IMR-90 (cell line): ENCODE measurements at places on chromosomes 1 and 21.

DNA sequence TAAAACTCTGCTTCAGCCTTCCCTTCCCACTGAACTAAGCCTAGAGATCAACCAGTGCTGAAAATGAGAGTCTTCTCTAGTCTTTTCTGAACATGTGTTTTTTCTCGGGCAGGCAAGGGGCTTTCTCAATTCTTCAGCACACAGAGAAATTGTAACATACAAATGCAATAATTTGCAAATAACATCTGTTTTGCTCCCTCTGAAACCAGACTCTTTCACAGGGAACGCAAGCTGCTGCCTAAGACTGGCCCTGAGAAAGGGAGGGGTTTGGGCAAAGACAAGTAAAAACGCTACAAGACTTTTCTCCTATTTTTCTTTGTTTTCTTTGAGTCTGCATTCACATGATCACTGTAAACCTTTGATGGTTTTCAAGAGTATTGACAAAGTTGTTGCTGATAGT, 39.6 kb upstream of the VN1R5 start:
- H3K4me3 ChIP-seq, result no peak overlapping the region
- no peaks in the 10 kb centered on the region for H3K36me3 ChIP-seq
- no peaks in the 10 kb centered on the region for H3K4me1 ChIP-seq
- H3K27ac ChIP-seq, result no peak overlapping the region
- no peaks in the 10 kb centered on the region for H3K27me3 ChIP-seq

DNA sequence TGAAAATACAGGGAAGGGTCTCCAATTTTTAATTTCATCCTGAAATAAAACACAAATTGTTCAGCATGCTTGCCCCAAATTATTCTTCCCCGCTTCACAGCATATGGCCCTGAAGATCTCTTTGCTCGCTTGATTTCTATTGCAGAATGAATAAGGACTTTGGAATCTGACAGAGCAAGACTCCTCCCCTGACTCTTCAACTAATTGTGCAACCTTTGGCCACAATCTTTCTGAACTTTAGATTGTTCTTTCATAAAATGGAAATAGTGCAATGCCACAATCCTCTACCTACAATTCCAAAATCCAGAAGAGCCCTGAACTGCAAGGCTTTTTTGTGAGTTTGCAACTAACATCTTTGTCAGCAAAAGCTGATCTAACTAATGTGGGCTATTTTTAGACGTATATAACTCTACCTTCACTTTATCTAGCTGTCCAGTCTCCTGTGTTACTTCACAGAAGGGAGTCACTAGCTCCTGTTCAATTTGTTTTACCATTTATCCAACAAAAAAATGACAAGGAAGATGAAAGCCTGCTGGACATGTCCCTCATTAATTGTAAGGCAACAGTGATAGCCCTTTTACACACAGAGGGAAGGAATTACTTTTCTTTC, 13.4 kb downstream of the RNASEL start:
- no peak overlapping the region for H3K27ac ChIP-seq
- H3K4me3 ChIP-seq, result no peak overlapping the region
- no peaks in the 10 kb centered on the region for H3K27me3 ChIP-seq
- peaks cover 13% of the 10 kb centered on the region for H3K36me3 ChIP-seq
- DNase-seq, result peak; percentile 55
- H3K4me1 ChIP-seq, result 0 out of 2 replicates have a peak, but pooled peaks cover 1% of the 10 kb centered on the region

DNA sequence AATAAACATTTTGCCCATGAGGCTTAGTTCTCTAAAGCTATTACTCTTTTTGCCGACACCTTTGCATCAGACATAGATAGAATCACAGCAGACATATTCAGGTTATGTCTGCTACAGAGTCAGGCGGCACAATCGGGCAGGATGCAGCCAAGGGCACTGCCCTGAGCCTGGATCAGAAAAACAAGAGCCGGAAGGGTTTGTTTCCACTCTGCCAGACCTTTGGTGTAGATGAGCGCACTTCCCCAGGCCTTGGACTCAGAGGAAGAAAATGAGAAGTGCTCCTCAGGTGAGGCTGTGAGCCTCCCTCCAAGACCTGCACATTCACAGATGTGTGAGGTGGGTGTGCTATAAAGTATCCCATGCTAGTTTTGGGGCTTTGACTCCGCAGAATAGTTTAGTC, 43.7 kb downstream of the GNG12 start:
- H3K4me1 ChIP-seq, result peaks cover 36% of the 10 kb centered on the region
- H3K36me3 ChIP-seq, result no peaks in the 10 kb centered on the region
- H3K27me3 ChIP-seq, result no peaks in the 10 kb centered on the region
- no peak overlapping the region for H3K27ac ChIP-seq
- H3K4me3 ChIP-seq, result no peak overlapping the region

DNA sequence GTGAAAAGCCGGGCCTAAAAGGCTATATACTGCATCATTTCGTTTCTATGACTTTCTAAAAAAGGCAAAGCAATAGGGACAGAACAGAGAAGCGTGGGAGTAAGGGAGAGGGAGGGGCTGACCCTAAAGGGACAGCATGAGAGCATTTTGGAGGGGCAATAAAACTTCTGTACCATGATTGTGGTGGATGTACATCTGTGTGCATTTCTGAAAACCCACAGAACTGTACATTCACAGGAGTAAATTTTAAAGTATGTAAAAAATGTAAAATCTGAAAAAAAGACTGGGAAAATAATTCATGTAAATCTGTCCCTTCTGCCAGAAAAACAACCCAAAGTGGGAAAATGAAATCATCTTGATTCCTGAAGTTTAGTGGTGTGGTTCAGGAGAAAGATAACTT, 235.4 kb downstream of the CENPF start:
- DNase-seq, result peak; percentile 90
- no peak overlapping the region for H3K27ac ChIP-seq
- H3K4me1 ChIP-seq, result peaks cover 13% of the 10 kb centered on the region
- no peaks in the 10 kb centered on the region for H3K36me3 ChIP-seq

- H3K27ac ChIP-seq, result no peak overlapping the region; the same call in 1 of the 2 replicates
- DNase-seq, result peak; percentile 25
- no peaks in the 10 kb centered on the region for H3K36me3 ChIP-seq
- H3K4me3 ChIP-seq, result no peak overlapping the region
Measured at GRCh38 chr21:28138272-28138671, 854.4 kb downstream of the LTN1 start.

DNA sequence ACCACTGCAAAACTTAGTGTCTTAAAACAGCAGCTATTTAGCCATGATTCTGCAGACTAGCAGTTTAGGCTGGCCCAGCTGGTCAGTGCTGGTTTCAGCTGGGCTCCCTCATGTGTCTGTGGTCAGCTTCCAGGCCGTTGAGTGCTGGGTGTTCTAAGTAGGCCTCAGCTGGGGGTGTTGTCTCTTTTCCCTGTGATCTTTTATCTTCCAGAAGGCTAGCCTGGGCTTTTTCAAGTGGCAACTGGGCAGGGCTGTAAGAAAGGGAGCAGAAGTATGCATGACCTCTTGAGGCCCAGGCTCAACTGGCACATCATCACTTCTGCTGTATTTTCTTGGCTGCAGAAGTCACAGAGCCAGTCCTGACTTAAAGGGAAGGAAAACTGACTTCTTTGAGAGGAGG, 136.1 kb downstream of the KIF26B start:
- DNase-seq, result no peak
- no peak overlapping the region for H3K27ac ChIP-seq
- no peak overlapping the region for H3K4me3 ChIP-seq
- H3K27me3 ChIP-seq, result no peaks in the 10 kb centered on the region
